ENCODE measurements at places on chromosomes 7 and 10.
A peak's percentile ranks its signal among the peaks of the same experiment; 100 is the strongest.

GRCh38 chr7:77479536-77480088, 57.5 kb upstream of the PTPN12 start:
- no peak overlapping the region for H3K4me3 ChIP-seq
- H3K27ac ChIP-seq: peak overlapping the region; percentile 74

DNA sequence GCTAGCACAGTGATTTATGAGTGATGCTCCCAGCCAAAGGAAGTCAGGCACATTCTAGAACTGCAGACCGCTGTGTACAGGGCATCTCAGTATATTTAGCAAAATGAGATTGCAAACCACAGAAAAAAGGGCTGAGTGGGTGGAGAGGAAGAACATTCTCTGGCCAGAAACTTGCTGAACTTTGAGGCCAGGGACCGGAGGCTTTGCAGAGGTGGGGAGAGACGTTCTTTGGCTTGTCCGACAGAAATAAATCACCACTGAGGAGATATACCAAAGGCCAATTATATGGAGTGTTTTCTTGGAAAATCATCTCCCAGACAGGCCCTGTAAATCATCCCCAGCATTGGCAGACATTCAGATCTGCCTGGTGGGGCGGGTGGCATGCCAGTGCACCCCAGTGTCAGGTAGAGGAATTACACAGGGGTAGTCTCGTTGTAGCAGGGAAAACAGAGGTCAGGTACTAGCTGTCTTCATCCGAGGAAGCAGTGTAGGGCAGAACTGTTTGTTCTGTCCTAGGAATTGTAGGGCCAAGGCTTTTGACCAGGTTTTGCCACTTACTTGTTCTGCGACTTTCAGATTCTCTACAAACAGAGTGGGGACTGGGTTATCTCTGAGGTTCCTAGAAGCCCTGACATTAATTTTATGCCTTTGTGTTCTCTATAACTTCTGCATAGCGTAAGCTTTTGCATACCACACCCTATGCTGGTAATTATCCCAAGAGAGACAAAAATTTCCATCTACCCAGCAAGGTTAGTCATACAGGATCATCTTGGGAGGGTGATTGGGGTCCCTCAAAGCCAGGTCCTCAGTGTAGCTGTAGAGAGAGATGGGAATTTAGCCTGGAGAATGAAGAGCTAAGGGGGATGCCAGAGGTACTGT, 655.6 kb downstream of the LRMDA start:
- no peak overlapping the region for H3K4me3 ChIP-seq
- H3K36me3 ChIP-seq: no peaks in the 10 kb centered on the region
- peaks cover 14% of the 10 kb centered on the region for H3K27me3 ChIP-seq
- H3K27ac ChIP-seq: no peak overlapping the region

DNA sequence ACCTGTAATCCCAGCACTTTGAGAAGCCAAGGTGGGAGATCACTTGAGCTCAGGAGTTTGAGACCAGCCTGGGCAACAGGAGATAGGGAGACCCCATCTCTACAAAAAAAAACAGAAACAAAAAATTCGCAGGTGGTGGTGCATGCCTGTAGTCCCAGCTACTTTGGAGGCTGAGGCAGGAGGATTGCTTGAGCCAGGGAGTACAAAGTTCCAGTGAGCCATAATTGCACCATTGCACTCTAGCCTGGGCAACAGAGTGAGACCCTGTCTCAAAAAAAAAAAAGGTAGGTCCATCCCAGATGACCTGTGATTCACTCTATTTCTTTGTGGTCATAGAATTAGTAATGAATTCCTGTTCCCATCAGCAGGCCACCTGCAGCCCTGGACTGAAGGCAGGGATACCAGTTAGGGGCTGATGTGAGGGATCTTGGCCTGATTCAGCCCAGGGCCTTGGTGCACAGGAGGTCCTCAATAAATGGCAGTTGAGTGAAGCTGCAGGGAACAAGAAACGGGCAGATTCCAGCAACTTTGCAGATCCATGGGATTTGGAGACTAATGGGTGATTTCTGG, at the start of gene MYH16:
MYH16 (plus strand) TSS at position 364 of the 570 bp plus-strand sequence.
- peaks cover 42% of the 10 kb centered on the region for H3K4me1 ChIP-seq
- H3K4me3 ChIP-seq: peak within 1 kb of the TSS; percentile 18
- H3K27ac ChIP-seq: peak within 1 kb of the TSS; percentile 85
- peaks cover 4% of the 10 kb centered on the region for H3K36me3 ChIP-seq
- peak; percentile 3 for DNase-seq
- H3K27me3 ChIP-seq: no peaks in the 10 kb centered on the region

- no peak overlapping the region for H3K4me3 ChIP-seq
- H3K36me3 ChIP-seq: no peaks in the 10 kb centered on the region
- DNase-seq: no peak
- H3K27me3 ChIP-seq: no peaks in the 10 kb centered on the region
Measured at GRCh38 chr7:49398746-49399145, 374.7 kb upstream of the VWC2 start.

DNA sequence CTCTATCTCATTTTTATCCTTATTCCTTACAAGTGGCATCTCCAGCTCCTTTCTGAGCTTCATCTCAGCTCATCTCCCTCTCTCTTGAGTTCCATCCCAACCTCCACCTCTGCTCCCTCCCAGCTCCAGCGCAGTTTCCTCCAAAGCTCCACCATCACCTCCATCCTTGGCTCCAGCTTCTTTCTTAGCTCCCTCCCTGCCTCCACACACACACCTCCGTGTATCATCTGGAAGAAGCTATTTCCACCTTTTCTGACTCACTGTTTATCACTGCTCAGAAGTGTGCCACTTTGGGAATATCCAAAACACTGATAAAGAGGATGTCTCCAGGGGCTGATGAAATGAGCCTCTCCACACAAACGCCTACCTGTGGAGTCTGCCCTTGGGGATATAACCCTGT, 481.4 kb downstream of the PTPRN2 start:
- H3K4me1 ChIP-seq: no peaks in the 10 kb centered on the region
- no peaks in the 10 kb centered on the region for H3K27me3 ChIP-seq
- H3K36me3 ChIP-seq: no peaks in the 10 kb centered on the region
- no peak overlapping the region for H3K27ac ChIP-seq

DNA sequence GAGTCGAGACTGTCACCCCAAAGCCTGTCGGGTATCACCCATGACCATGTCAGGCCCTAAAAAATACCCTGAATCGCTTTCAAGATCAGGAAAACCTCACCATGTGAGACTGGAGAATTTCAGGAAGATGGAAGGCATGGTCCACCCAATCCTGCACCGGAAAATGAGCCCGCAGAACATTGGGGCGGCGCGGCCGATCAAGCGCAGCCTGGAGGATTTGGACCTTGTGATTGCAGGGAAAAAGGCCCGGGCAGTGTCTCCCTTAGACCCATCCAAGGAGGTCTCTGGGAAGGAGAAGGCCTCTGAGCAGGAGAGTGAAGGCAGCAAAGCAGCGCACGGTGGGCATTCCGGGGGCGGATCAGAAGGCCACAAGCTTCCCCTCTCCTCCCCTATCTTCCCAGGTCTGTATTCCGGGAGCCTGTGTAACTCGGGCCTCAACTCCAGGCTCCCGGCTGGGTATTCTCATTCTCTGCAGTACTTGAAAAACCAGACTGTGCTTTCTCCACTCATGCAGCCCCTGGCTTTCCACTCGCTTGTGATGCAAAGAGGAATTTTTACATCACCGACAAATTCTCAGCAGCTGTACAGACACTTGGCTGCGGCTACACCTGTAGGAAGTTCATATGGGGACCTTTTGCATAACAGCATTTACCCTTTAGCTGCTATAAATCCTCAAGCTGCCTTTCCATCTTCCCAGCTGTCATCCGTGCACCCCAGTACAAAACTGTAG, 176.2 kb downstream of the RTKN2 start:
- no peak for DNase-seq
- no peaks in the 10 kb centered on the region for H3K27me3 ChIP-seq
- H3K36me3 ChIP-seq: peaks cover 29% of the 10 kb centered on the region
- no peak overlapping the region for H3K27ac ChIP-seq
- H3K4me3 ChIP-seq: no peak overlapping the region

DNA sequence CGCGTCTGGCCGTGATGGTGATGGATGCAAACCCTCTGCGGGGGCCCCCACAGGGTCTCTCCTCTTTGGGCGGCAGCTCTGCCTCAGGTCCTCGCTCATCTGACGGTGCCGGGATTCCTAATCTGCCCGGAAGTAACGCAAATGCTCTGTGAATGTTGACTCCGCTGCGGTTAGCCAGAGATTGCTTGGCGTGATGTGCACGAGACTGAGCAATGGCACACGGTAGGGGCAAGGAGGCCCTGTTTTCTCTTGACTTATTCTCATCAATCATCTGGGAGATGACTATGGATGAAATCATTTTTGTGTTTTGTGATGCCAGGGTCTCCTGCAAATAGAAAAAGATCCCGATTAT, 116.5 kb upstream of the ADAM12 start:
- H3K36me3 ChIP-seq: no peaks in the 10 kb centered on the region
- no peak overlapping the region for H3K27ac ChIP-seq
- no peak for DNase-seq
- no peak overlapping the region for H3K4me3 ChIP-seq
- no peaks in the 10 kb centered on the region for H3K4me1 ChIP-seq

DNA sequence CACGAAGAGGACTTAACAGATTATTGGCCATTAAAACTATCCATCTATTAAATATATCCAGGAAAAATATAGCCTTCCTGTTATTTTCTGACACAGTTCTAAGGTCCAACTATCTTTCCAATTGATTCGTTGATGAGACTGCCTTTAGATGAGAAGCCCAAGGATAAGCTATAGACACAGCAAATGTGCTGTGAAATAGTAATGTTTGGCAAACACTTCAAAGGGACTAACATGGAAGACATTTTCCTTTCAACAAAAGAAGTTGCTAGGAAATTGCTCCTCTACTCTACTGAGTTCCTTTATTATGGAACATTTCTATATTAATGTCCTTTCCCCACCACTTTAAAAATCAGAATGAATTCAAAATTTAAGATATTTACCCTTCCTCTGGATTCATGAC, 38.5 kb downstream of the CCDC186 start:
- H3K4me1 ChIP-seq: no peaks in the 10 kb centered on the region
- H3K27me3 ChIP-seq: no peaks in the 10 kb centered on the region
- no peak for DNase-seq
- no peak overlapping the region for H3K27ac ChIP-seq
- H3K36me3 ChIP-seq: peaks cover 5% of the 10 kb centered on the region
- no peak overlapping the region for H3K4me3 ChIP-seq

DNA sequence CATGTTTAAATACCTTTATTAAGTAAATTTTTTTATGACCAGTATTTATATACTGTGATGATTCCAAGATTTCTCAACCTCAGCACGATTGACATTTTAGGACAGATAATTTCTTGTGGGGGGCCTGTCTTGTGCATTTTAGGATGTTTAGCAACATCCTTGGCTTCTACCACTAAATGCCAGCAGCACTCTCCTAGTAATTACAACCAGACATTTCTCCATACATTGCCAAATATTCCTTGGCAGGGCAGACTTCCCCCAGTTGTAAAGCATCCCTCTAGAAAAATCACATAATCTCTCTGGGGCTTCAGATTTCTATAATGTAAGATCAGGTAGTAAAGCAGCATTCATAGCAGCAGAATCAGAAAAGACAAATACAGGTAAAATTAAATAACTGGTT, 7.8 kb upstream of the LIPM start:
- H3K27ac ChIP-seq: no peak overlapping the region
- H3K36me3 ChIP-seq: no peaks in the 10 kb centered on the region

- H3K27me3 ChIP-seq: no peaks in the 10 kb centered on the region
- no peak for DNase-seq
- peaks cover 11% of the 10 kb centered on the region for H3K36me3 ChIP-seq
- H3K27ac ChIP-seq: no peak overlapping the region
Measured at GRCh38 chr7:27634671-27635493, 27.8 kb downstream of the HIBADH start.

GRCh38 chr10:62978482-62978881, 154.6 kb upstream of the NRBF2 start:
- no peaks in the 10 kb centered on the region for H3K36me3 ChIP-seq
- no peak for DNase-seq
- H3K4me3 ChIP-seq: no peak overlapping the region
- peaks cover 14% of the 10 kb centered on the region for H3K27me3 ChIP-seq
- no peak overlapping the region for H3K27ac ChIP-seq

DNA sequence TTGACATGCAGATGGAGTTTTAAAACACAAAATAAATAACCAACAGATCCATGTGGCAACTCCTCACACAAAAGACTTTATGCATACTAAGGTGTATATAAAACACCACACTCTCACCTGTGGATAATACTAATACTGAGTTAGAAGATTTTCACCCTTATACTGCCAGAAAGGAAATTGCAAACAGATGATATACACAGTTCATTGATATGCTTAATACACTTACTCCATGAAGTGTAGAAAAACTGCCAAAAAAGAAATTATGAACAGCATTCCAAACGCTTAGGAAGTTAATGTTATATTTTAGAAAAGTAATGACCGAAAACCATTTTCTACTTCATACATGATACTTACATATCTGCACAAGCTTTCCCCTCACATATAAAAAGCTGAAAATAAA, 17.6 kb upstream of the SNX13 start:
- H3K4me3 ChIP-seq: no peak overlapping the region
- DNase-seq: no peak
- H3K27me3 ChIP-seq: no peaks in the 10 kb centered on the region
- H3K27ac ChIP-seq: no peak overlapping the region

- no peak for DNase-seq
- peaks cover 55% of the 10 kb centered on the region for H3K27me3 ChIP-seq
- H3K4me3 ChIP-seq: no peak overlapping the region
- H3K4me1 ChIP-seq: no peaks in the 10 kb centered on the region
- no peaks in the 10 kb centered on the region for H3K36me3 ChIP-seq
Measured at GRCh38 chr10:104767745-104768144, 126.7 kb downstream of the SORCS3 start.

GRCh38 chr7:155297517-155298287, at the start of gene INSIG1:
INSIG1 (plus strand) TSS chr7:155297878; CDS start chr7:155298286, 408 bp downstream.
- no peaks in the 10 kb centered on the region for H3K27me3 ChIP-seq
- DNase-seq: peak; percentile 96
- peaks cover 55% of the 10 kb centered on the region for H3K36me3 ChIP-seq
- H3K4me1 ChIP-seq: peaks cover 49% of the 10 kb centered on the region
- peak within 1 kb of the TSS; percentile 92 for H3K4me3 ChIP-seq
- peak within 1 kb of the TSS; percentile 85 for H3K27ac ChIP-seq

GRCh38 chr10:117175215-117175900, 21.9 kb upstream of the KCNK18 start:
- no peaks in the 10 kb centered on the region for H3K4me1 ChIP-seq
- H3K4me3 ChIP-seq: peak overlapping the region; percentile 70
- peaks cover 13% of the 10 kb centered on the region for H3K36me3 ChIP-seq
- H3K27me3 ChIP-seq: peaks cover 35% of the 10 kb centered on the region
- H3K27ac ChIP-seq: no peak overlapping the region

GRCh38 chr10:104922810-104923209, 281.7 kb downstream of the SORCS3 start:
- peaks cover 15% of the 10 kb centered on the region for H3K27me3 ChIP-seq
- no peak overlapping the region for H3K27ac ChIP-seq
- no peaks in the 10 kb centered on the region for H3K36me3 ChIP-seq
- DNase-seq: no peak

DNA sequence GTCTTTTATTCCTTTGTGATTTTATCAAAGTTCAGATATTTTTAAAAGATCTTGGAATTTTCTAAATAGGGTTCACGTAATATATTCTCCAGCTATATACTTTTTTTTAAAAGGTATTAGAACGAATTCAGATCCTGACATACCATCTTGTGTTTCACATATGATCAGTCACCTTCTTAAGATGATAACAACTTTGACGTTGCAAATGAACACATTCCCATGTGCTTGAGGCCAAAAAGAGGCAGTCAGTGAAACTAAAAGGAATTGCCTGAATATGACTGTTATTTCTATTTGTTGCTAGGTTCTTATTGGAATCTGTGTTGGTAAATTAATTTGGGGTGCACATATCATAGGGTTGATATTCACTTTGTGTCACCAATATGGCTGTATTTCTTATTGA, 310.1 kb downstream of the MDFIC start:
- H3K4me3 ChIP-seq: no peak overlapping the region
- H3K4me1 ChIP-seq: peaks cover 9% of the 10 kb centered on the region
- no peaks in the 10 kb centered on the region for H3K27me3 ChIP-seq
- no peak for DNase-seq

All from Calu3 (cell line).